Colonic mucosa (tissue), 4 donors: ENCODE measurements at places on chromosomes 2 and 18. TPM values are rescaled to one million over a fixed set of nuclear protein-coding genes. Genes with fewer than 3 reads are reported as not detected.

DNA sequence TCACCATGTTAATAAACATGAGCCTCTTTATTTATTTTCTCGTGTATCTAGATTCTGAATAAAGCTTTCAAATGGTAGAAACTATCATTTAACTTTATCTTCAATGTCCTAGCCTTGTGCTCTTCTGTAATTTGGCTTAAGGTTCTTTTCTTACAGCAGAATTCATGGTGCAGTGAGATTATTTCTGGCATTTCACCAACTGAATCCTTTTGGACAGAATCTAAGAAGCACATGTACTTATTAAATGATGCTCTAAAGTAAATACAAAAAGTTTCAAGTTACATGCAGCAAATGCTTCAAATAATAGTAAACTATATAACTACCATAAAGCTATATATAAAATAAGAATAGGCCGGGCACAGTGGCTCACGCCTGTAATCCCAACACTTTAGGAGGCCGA, 65.9 kb downstream of the AP1S3 start:
- no peak for DNase-seq

DNA sequence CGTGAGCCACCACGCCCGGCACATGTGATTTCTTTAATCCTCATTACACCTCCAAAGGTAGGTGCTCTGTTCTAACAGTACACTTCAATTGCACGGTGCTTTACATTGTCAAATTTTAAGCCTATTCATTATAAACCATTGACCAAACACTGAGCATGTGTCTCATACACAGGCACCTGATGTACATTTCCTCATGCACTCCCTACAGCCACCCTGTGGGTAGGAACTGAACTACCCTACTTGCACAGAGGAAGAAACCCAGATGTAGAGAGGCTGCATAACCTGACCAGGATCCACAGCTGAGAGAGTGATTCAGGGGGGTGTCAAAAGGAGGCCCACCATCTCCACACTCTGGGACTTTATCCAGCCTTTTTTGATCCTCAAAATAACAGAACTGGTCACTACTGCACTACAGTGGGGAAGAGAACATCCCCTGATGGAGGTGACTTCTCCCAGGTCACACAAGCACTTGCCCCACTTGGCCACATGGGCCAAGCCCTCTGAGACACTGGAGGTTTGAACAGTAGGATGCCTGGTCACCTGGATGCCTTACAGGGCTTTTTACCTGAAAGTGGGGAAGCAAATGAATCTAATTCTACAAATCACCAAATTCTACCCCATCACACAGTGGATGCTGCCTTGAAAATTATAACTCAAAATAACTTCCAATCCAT, 6.9 kb upstream of the DPYSL5 start:
- DNase-seq, result no peak

DNA sequence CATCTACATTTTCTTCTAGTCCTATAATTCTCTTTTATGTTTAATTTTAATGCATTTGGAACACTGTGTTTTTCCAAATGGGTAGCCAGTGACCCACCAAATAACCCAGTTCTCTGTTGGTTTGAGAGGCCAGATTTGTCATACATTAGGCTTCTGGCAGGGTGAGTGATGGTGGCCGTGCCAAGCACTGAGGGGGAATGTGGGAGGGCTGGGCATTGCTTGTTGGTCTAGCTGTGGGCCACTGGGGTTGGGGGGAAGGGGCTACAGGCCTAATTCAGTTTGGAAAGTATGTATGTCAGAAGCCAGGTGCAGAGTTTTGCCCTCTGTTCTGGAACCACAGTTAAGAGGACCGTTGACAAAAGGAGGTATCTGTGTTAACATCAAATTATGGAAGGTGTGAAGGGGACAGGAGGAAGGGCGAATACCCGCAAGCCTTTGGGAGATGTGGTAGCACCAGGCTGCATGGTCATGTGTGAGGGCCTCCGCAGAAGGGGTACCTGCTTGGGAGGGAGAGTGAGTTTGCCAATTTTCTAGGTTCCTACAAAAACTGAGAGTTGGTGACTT, 38.1 kb upstream of the SCLY start:
- DNase-seq, result peak; percentile 9

DNA sequence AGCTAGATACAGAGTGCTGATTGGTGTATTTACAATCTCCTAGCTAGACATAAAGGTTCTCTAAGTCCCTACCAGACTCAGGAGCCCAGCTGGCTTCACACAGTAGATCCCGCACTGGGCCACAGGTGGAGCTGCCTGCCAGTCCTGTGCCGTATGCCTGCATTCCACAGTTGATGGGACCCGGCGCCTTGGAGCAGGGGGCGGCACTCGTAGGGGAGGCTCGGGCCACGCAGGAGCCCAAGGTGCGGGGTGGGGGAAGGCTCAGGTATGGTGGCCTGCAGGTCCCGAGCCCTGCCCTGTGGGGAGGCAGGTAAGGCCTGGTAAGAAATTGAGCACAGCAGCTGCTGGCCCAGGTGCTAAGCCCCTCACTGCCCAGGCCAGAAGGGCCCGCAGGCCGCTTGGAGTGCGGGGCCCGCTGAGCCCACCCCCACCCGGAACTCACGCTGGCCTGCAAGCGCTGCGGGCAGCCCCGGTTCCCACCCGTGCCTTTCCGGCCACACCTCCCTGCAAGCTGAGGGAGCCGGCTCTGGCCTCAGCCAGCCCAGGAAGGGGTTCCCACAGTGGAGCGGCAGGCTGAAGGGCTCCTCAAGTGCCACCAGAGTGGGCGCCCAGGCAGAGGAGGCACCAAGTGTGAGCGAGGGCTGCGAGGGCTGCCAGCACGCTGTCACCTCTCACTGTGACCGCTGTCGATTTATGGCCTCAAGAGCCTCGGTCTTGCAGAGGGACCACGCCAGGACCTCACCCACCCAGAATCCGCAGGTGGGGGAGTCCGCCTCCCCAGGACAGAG, 76.5 kb downstream of the MEX3C start:
- no peak for DNase-seq

DNA sequence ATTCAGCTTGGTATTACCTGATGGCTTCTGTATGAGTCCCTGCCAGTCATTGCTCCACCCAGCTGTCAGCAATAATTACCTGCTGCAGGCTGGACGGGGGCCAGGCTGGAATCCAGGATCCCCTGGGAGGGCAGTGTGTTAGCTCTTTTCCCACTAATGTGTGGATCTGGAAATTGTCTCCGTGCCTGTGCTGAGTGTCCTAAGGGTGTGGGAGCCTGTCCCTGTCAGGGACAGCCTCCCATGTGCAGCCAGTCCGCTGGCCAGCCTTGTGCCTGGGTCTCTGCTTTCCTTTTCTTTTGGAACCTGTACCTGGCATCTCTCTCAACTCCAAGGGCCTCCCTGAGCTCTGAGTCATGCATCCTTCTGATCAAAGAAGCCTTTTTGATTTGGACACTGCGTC, 107.2 kb upstream of the SPRED2 start:
- no peak for DNase-seq

- no peak for DNase-seq
Measured at GRCh38 chr2:98835831-98836385, 100.1 kb downstream of the CRACDL start.

DNA sequence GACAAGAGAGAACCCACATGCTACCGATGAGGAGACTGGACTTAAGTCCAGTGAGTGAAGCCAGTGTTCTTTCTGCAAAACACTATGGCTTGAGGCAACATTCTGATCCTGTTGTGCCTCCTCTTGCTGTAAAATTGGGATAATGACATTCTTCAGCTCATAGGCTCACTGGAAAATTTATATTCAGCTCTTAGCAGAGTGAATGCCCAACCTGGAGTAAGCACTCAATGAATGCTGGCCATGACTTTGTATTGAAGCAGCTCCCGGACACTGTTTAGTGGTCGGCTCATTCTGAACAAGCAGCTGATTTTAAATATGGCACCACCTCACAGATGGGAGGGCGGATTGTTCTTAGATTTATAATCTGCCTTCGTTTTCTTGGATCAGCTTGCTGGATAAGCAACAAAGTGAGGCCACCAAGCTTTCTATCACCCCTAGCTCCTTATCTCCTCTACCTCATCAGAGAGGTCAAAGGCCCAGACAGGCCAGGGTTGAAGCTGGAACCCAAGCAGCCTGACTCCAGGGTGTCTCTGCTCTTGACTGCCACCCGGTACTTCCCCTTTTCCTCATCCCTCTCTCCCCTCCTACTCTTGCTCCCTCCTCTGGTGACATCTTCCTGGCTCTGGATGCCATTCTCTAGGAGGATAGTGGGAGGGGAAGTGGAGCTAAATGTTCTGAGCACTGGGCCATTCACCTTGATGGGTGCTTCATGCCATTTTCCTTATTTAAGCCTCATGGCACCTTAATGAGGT, 11.5 kb downstream of the SLC9A4 start:
- no peak for DNase-seq

DNA sequence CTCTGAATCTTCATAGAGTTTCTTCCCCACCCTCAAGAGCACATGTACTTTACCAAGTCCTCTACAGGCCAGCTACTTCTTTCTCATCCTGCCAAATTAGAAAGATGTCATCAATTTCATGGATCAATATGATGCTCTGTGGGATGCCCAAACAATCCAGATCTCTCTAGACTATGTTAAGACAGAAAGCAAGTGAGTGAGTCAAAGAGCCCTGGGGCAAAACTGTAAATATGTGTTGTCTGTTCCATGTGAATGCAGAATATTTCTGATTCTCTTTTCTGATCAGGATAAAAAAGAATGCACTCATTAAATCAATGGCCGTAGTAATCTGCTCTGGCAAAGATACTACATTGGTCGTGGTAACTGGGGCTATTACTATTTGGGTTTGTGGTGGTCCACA, 53.1 kb upstream of the ROCK2 start:
- DNase-seq, result no peak

GRCh38 chr2:229666811-229667210, 47.5 kb downstream of the DNER start:
- DNase-seq, result no peak

DNA sequence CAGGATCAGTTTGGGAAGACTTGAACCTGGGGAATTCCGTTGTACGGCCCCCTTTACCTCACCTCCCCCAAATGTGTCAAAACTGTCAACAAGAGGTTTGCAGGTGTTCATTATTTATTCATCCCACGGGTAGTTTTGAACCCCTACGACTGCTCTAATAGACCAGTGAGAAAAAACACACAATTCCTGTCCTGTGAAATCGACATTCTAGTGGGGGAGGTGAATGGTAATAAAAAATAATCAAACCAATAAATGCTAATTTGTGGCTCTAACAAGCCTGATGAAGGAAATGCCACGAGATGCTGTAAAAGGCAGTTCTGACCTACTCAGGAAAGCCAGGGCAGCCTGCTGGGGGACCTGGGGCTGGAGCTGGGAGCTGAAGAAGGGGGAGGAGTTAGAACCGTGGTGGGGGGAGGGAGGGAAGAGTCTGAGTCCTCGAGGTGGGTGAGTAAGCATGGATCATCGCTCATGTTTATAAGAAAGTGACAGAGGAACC, 463 bp upstream of the DNAJB2 start:
- DNase-seq, result no peak

DNA sequence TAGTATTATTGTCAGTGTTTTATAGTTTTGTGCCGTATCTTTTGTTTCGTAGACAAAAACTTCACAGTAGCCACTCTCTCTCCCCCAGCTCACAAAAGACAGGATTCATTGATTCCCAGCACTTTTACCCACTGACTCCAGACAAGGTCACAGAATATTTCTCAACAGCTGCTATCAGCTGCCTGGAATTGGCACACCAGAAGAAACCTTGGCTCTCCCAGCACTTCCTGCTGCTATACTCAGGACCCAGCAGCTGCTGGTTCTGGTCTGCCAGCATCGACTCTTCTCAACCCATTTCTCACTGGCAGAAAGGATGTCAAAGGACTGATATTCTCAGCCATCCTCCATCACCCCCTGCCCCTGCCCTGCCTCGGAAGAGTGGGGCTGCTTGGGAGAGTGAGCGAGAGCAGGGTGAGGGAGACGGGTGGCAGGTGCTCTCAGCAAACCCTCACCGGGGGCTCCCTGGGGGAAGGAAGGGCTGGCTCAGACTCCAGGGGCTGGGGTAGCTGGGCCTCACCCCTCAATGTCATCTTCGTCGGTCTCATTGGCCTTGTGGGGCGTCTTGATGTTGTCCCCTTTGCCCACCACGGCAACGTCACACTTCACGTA, 6.1 kb upstream of the OTOF start:
- no peak for DNase-seq

DNA sequence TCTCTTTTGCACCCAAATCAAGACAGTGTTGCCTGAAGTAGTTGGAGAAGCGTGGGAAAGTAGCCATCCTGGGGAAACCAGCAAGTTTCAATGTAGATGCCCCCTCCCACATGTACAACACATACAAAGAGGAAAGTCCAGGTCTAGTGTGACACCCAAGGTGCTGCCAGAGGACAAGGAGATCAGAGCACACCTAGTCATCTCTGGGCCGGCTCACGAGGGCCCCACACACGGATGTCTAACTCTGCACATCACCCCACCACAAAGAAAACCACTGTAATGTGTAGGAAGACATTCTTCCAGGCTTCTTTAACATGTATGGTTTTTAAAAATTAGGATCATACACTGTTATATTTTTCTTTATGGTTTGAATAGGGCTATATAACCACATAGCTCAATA, 21.6 kb downstream of the PARD6G start:
- DNase-seq, result no peak

- no peak for DNase-seq
Measured at GRCh38 chr2:12759248-12759647, 42.5 kb downstream of the TRIB2 start.

GRCh38 chr2:193476171-193476800, 1281.6 kb upstream of the TMEFF2 start:
- no peak for DNase-seq

- DNase-seq, result no peak
Measured at GRCh38 chr2:33526132-33526531, 49.7 kb downstream of the RASGRP3 start.

- no peak for DNase-seq
Measured at GRCh38 chr18:6652098-6652497, 77.4 kb upstream of the ARHGAP28 start.

GRCh38 chr2:238104691-238105371, 4.7 kb downstream of the ESPNL start:
- DNase-seq, result no peak

Gene DSC3
- 0.27 TPM for total RNA-seq

Gene UGT1A5
- total RNA-seq, result 2.4 TPM

Gene TET3
- 22.9 TPM for total RNA-seq

Gene TMEM17
- total RNA-seq, result 0.35 TPM

Gene DPYSL5
- 0.35 TPM for total RNA-seq

Gene DLX2
- total RNA-seq, result not detected

Gene OSBPL1A
- total RNA-seq, result 20.7 TPM

Gene ARHGAP25
- 3.7 TPM for total RNA-seq

Gene FKBP7
- total RNA-seq, result 2.6 TPM

Gene CCDC148
- total RNA-seq, result 0.49 TPM
